ENCODE measurements at places on chromosomes 4 and X.

DNA sequence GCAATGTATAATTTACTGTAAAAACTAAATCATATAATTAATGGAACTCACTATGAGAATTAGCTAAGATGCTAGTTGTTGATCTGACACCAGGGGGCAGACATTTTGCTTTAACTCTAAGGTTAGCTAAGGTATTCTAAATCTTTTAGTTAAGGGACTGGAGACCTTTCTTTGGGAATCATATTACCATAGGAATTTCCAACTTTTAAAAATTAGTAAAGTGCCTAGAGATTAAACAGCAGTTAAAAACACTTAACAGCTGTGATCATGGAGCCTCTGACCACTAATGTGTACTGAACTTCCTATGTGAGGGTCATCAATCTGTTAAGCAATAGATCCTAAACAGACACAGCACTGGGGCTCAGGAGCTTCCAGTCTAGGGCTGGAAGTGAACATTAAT lies 226.6 kb downstream of the NSUN7 start:
- no peak for DNase-seq

DNA sequence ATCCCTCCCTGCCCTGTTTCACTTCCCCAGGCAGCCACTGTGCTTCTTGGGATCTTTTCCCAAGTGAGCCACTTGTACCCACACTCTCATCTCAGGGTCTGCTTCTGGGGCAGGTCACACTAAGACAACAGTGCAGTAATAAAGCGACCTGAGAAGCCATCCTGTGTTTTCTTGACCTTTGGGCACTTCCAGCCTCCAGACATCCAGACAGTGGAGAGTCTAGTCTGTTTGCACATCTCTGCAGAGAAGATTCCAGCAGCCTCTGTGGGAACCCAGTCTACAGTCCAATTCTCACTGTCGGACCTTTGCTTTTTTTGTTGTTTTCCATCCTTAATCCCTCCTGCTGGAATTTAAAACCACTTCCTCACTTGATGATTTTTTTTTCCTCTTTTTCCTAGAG lies 50.3 kb upstream of the ATP6AP2 start:
- DNase-seq, result no peak

DNA sequence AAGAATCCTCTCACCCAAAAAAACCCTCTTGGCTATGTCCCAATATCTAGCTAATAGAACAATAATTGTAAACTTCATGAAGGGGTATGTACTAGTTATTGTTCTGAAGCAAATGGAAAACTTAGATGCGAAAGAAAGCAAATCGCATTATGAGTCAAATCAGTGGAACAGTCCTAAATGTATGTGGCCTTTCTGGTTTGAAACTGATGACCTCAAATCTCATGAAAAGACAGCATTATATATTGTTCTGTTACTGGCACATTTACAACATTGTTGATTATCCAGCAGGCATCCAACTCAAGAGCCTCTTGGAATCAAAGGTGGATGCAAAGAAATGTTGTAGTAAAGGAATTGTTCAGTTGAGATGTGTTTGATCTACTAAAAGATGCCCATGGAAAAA lies 34.7 kb downstream of the CSN3 start:
- no peak for DNase-seq

GRCh38 chr4:187606581-187606980 lies 389.0 kb upstream of the ZFP42 start:
- DNase-seq, result no peak

DNA sequence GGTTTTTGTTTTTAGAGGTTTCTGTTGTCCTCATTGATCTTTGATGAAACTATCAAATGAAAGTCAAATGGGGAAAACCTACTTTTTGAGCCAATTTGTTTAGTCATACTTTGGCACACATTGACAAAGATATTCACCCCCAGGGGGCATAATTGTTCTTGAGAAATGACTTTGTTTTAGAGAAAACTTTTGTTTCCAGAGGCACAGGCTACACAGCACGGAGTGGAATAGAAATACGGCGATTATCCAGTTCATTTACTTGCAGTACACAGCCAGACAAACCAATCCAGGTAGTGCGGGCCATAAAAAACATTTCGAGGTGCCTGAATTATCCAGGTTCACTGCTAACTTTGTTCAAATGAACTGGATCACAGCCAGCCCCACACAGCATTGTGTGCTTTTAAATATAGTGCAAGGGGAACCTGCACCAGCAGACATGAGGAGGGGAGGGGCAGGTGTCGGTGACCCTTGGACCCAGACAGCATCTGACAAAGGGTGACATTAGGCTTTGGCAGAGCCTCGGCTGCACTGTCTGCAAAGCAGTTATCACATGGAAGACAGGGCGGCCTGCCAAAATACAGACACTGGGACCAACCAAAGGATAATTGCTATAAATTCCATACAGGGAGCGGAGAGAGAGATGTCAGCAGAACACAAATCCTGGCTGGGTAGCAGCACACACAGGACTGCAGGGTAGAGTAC lies 179.6 kb upstream of the NOCT start:
- no peak for DNase-seq

DNA sequence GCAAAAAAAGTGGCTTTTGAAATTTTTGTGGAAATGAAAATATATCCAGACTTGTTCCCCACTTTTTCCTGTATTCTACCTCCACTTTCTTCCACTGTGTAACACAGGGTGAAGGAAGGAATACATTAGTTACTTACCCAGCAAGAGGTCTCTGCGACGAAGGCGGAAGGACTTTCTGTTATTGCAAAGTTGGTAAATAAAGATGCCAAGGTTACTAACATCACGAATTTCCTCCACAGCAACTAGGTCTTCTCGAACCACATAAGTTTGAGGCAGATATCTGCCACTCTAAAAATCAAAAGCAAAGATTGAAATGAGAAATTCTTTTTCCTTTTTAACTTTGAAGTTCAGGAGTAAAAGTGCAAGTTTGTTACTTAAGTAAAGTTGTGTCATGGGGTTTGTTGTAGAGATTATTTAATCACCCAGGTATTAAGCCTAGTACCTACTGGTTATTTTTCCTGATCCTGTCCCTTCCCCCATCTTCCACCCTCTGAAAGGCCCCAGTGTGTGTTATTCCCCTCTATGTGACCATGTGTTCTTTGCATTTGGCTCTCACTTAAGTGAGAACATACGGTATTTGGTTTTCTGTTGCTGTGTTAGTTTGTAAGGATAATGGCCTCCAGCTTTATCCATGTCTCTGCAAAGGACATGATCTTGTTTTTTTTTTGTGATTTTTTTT lies 5.8 kb downstream of the ITM2A start:
- DNase-seq, result no peak

DNA sequence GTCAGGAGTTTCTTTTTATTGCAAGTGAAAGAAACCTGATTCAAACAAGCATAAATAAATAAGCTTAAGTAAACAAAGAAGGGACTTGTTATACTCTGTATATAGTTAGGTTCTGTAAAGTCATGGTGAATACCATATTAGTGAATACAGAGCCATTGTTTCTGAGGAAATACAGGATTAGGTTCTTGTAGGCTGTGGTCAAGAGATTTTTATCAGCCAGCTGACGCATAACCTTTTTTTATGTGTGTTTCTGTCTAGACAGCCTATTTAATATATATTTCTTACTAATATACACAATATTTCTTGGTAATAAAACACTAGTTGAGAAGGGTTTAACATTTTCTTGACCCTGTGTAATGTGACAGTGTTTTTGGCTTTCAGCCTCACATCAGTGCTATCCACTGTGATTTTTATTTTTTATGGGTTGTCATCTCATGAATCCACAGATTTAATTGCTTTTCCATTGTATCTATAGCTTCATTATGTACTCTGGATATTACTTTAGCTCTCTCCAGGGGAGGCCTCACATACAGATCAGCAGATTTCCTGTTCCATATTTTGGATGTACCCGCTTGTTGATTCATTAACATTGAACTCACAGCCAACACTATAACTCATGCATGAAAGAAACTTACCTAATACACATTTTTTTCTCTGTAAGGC lies 8.0 kb downstream of the HERC3 start:
- no peak for DNase-seq

GRCh38 chr4:166121897-166122296 lies 248.9 kb downstream of the TLL1 start:
- no peak for DNase-seq

DNA sequence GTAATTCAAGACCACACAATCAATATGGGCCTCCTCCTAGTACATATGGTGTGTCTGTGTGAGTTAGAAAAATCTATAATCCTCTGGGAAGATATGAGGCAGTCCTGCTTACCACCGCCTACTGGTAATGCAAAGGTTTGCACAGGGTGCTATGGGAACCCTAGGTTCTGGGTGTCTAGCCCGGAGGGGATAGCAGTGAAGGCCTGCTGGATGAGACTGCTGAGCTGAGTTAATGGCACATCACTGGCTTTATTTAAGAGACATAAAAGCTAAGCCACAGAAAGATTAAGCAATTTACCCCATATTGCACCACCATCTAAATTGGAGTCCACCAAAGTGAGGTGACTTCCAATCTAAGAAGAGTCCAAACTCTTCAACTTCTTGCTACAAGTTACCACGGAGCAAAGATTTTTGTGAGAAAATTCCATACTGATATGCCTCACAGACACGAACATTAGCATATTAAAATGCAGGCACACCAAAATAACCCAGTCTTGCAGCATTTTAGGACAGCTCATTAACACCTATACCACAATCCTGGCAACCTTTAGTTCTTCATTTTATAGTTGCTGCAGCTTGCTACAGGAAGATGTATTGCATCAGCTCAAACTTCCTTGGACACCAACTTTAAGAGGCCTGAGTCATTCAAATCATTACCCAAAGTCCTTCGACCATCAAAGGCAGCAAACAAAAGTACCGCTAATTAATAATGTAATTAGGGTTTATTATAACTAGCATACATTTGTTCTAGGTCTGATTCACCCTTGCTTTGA lies 13.7 kb downstream of the DGKK start:
- DNase-seq, result no peak

- DNase-seq, result no peak
Measured at GRCh38 chr4:176927117-176927516, 134.4 kb upstream of the VEGFC start.

DNA sequence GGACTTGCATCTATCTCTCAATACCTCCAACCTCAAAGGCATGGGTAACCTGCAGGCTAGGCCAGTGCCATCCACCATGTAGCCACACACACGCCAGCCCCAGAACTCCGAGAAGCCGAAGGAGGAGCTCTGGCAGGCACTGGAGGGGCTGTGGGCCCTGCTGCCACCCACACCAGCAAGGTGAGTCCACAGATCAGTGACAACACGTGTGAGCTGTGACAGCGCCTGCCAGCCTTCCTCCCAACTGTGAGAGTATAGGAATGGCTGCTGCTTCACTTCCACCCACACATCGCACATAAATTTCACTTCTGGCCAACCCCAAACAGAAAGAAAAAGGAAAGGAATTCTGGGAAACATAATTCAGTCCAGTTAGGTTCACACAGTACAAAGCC lies 422.6 kb downstream of the BCOR start:
- DNase-seq, result no peak

DNA sequence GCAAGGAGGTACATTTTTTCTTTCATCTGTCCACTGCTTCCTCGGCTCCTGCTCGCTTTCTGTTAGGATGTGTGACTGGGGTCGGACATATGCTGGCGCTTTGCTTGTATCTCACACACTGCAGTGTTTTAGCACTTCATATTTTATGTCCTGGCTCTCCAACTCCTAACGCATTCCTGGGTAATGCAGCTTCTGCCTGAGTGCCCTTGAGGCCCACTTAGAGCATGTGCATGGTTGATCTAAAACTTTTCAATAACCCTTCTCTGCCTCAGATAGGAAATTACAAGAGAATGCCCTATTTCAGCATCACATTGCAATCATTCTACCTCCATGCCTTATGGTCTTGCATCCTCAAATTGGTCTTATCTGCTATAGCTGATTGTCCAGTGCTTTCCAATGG lies 65.3 kb downstream of the NEIL3 start:
- DNase-seq, result no peak

- no peak for DNase-seq
Measured at GRCh38 chrX:34778916-34779315, 121.8 kb upstream of the TMEM47 start.

DNA sequence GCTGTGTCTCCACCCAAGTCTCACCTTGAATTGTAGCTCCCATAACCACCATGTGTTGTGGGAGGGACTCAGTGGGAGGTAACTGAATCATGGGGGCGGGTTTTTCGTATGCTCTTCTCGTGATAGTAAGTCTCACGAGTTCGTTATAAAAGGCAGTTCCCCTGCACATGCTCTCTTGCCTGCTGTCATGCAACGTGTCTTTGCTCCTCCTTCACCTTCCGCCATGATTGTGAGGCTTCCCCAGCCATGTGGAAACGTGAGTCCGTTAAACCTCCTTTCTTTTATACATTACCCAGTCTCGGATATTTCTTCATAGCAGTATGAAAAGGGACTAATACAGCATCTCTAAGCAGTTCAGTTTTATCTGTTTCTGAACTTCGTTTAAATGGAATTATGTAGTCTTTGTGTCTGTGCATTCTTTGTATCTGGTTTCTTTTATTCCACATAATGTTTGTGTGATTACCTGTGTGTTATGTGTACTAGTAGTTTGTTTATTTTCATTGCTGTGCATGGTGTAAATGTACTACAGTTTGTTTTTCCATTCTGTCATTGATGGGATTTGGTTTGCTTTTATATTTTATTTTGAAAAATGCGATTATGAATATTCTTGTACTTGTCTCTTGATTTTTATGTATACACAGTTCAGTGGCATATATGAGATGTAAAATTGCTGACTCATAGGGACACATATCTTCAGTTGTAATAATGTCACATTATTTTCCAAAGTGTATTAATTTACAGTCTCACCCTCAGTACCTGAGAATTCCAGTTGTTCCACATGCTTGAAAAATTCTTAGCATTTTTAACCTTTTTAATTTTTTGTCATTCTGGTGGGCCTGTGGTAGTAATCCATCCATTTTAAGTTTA lies 304.9 kb downstream of the GBA3 start:
- DNase-seq, result no peak

DNA sequence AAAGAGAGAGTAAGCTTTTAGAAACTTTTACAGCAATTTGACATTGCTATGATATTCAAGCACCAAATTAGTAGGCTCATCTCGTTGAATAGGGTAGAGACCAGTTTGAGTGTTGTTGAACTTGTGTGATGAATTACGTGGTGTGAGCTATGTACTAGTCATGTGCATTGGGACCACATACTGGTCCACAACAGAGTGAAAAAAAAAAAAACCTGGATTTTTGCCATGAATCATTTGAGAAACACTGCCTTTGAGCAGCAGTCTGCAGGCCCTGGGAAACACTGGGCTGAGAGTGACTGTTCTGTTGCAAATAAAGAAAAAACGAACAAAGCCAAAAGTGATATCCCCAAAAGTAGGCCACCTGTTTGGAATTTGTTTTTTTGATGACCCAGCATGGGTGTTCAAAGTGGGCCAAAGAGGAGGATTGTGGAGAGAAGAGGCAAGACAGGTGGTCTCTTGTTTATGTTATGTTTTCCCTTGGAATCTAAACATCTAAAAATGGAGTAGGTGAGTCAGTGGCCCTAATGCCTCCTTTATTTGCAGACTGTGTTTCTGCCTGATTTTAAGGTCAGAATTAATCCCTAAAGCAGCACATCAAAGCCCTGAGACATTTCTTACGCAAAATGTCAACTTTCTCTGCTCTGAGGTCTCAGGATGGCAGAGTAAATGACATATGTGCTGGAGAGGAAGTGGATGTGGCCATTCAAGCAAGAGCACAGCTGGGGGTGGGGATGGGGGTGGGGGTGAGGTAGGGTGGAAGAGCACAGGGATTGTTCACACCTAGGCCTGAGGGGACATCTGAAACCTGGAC lies 33.5 kb downstream of the TAF7L start:
- DNase-seq, result no peak

- no peak for DNase-seq
Measured at GRCh38 chr4:114076899-114077570, 97.6 kb upstream of the ARSJ start.
